ENCODE measurements at places on chromosomes 3 and 15. TPM values are rescaled to one million over a fixed set of nuclear protein-coding genes. Genes with fewer than 3 reads are reported as not detected.

DNA sequence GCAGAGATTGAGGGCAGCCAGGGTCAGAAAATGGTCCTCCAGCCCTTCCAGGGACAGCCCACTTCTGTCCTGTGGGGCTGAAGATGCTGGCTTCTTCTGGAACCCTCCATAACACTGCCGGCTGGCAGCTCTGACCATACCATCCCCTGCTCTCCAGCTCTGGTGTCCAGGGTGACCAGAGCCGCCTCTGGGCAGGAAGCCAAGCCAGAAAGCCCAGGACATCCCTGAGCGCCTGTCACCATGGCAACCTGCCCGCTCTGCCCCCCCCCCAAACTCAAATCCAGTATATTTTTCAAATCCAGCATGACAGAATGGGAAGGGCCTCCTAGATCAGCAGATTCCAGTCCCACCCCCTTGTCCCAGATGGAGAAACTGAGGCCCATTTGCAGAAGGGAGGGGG is 420 bp upstream of the TMIE start:
- no peak for DNase-seq

- DNase-seq: peak; percentile 30
Observed at GRCh38 chr3:151290673-151291072, 12.3 kb upstream of the P2RY14 start.

DNA sequence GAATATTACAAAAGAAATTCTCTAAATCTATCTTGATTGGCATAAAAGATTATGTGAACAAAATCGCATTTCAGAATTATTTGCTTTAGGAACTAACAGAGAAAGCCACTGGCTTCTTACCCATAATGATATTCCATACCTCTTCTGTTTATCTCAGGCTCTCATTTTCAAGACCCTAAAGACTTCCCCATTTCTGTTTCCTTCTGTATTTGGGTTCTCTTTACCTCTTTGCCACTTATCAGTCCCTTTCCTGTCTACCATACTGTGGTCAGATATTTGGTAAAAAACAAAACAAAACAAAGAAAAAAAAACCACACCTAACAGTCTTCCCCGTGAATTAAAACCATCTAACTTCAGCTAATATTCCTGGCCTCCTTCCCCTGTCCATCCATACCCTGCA is 108.5 kb downstream of the LRRC28 start:
- DNase-seq: no peak

- DNase-seq: no peak
Observed at GRCh38 chr3:155416500-155417118, 123.1 kb upstream of the STRIT1 start.

DNA sequence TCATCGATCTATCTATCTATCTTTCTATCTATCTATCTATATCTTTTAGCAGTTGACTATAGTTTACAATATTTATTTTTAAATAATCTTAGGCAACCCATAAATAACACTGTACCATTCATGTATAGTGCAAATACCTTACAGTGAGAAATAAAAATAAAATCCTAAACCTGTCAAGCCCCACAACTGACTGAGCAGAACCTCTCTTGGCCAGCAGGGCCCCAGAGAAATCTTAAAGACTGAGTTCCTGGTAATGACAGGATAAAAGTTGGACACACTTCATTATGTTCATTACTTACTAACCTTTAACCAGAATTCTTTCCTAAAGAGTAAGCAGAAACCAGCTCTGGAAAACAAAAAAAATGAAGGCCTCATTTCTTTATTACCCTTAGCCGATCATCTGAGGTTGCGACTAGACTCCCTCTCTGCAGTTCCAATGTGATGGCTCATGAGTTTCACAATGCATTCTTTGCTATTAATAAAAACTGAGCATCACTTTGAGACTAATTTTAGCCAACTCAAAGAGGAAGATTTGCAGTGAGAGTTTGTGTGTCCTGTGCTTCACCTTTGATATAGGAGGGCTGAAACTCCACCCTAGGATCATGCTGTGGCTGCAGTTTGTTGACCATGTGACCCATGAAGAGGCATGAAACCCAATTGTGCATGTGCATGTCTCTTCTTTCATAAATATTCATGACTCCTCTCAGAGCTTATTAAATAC is 1072.0 kb downstream of the NSUN3 start:
- DNase-seq: no peak

DNA sequence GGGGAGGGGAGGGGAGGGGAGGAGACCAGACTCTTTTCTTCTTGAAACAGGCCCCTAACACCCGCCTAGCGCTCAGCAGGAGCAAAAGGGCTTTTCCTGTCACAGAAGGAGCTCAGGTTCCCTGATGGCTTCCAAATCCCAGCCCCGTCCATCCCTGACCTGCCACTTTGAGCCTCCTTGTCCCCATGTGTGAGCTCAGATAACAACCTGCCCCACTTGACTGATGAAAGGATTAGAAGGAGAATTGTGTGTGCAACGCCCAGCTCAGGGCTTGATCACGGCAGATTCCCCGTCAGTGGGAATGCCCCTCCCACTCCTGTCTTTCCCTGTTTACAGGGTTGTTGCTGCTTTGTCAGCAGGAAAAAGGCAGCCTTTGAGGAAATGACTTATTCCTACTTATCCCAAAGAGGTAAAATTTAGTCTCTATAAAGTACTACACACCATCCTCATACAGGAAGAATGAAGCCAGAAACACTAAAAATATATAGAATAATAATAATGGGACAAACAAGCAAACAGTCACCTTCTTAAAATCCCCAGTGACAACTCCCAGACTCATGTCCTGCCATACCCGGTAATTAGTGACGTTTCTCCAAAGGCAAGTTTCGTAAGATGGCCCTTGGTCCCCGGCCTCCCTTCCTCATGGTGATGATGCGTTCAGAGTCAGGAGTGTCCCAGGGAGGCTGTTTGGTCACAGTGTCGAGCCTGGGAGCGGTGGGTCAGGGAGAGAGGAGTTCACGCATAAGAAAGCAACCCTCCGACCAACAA is 6.1 kb upstream of the LRRC15 start:
- no peak for DNase-seq

- no peak for DNase-seq
Observed at GRCh38 chr3:58986654-58987053, 63.2 kb downstream of the CFAP20DC start.

- no peak for DNase-seq
Observed at GRCh38 chr3:107942244-107942643, 148.6 kb downstream of the CD47 start.

The MST1R gene
- 0.21 TPM for total RNA-seq

The CCR8 gene
- total RNA-seq: not detected

The C2CD4A gene
- not detected for total RNA-seq

Measured in H4 (cell line).